ENCODE measurements at places on chromosomes 4 and X. TPM values are rescaled to one million over a fixed set of nuclear protein-coding genes. Genes with fewer than 3 reads are reported as not detected.
A peak's percentile ranks its signal among the peaks of the same experiment; 100 is the strongest.

Gene LIAS
- polyA plus RNA-seq, result 33.6 TPM

DNA sequence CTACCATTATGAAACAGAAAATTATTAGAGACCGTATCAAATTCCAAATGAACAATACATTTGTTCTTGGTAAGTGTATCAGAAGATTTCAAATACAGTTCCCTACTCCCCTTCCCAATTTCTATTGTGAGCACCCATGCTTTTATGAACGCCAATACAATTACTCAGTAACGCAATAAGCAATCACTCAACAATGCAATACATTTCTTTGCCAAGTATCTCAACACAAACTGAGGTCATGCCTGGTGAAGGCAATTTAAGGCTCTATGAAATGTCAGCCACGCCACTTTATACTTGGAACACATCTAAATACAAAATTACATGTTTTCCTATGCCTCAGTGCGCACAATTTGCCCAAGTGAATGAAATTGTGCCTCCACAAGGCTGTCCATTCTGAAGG, 712 bp downstream of the PNPLA4 start:
- DNase-seq, result no peak

- no peak for DNase-seq
These were observed 824 bp upstream of the HMGB3 start for GRCh38 chrX:150982235-150982787.

DNA sequence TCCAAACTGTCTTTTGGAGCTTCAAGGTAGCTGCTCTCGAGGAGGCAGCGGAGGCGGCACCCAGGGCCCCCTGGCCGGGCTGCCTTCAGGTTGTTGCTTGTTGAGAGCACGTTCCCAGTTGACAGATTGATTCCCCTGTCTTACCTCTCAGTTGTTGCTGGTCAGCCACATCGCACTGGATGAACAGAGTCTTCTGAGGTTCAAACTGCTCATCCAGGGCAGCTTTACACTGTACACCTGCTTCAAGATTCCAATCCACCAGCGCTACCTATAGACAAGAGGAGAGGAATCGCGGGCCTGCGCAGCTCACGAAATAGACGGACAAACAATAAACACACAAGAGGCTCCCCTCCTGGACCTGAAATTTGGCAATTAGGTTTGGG, 497 bp downstream of the HPGD start:
- peak; percentile 22 for DNase-seq

DNA sequence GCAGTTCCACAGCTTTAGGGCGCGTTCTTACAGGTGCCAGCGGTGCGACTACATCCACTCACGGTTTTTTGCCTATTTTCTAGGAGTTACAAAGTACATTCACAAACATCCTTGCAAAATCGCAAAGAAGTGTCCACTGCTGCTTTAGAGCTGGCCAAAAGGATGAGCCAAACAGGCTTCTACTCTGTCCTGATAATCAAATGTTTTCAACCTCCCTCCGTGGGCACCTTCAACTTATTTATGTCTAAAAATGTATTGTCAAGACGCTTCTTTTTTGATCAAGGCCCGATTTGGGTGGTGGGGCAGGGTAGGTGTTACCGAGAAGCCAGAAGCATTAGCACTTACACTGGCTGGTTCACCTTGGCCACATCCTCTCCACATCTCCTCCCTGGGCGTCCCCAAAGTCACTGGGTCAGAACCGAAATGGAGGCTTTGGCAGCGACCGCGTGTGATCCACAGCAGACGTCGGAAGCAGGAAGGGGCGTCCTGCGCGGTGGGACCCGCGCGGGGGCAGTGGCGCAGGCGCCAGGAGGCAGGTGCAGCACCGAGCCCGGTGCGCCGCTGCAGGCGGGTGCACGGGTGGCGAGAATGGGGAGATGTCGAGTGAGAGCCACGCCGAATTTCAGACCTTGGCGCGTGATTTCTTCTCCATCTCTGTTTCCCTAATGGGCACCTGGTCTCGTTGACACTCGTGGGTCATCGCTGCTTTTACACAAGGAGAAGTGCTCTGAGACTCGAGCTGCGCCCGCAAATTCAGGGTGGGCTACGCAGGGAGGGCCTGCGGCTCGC, 16.9 kb downstream of the NKX3-2 start:
- no peak for DNase-seq

DNA sequence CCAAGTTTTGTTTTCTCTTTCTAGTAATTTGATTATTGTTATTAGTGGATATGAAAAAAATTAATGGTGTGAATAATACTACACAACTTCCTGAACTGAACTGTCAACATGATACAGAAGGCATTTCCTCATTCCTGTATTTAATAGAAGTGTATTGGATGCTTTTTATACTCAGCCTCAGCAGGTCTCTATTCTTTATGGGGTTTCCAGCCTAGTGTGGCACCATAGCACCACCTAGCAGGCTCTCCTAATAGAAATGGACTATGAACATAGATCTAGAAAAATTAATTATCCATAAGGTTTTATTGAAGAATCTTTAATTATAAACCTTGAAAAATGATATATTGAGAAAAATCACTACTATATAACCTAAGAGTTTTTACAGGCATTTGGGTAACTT, 52.4 kb downstream of the GLRB start:
- no peak for DNase-seq

GRCh38 chr4:153426207-153426885, 39.8 kb upstream of the TMEM131L start:
- no peak for DNase-seq

DNA sequence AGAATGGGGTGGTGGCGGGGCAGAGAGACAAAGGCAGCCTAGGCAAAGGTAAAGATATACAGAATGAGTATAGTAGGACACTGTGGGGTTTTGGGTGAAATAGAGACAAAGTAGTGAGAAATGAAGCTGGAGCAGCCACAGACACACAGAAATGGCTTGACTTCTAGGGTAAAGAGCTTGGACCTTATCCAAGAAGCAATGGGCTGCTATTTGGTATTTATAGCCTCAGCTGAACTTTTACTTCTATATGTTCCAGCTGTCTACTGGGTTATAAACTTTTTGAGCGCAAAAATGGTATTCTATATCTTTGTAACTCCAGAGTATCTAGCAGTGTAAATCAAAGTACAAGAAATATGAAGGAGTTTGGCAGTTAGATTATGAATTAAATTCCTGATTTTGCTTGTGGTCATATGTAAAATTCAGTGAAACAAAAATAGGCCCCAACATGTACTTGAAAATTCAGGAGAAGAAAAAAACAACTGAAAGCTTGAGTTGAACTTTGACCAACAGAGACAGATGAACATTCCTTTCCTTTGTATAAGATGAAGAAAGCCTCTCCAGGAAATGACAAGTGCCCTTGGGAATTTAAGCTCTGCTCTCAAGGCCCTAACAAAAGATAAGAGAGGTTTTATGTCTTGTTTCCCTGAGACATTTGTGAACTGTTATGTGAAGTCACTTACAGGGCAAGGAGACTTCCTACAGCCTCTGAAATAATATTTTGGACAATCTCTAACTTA, 354.1 kb downstream of the CHIC1 start:
- DNase-seq, result no peak

GRCh38 chrX:22163326-22163725, 109.4 kb upstream of the CBLL2 start:
- DNase-seq, result no peak

DNA sequence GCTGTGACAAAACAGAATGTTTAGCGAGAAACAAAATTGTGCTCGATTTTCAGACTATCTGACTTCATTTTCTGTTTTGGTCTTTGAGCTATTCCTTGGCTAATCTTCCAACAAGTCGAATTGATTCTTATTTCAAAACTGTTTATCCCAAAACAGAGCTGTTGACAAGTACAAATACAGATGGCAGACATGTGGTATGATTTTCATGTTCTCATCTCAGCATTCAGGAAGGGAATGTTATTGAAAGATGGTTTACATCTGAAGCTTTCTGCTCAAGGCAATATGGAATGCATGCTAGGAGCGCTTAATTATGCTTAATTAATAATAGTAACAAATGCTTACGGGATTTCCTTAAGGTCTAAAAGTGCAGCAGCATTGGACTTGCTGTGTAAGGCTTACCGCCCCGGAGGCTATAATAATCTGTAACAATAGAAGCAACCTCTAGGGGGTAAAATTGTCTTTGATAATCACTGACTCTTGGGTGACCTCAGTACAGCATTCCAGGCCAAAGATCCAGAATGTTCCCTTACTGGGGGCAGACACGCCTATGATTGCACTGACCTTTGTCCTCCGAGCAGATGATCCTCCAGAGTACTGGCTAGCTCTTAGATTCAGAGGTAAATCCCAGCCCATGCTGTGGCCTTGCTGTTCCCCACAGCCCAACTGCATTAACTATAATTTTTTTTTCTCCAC, 16.4 kb downstream of the LSM6 start:
- DNase-seq, result no peak

DNA sequence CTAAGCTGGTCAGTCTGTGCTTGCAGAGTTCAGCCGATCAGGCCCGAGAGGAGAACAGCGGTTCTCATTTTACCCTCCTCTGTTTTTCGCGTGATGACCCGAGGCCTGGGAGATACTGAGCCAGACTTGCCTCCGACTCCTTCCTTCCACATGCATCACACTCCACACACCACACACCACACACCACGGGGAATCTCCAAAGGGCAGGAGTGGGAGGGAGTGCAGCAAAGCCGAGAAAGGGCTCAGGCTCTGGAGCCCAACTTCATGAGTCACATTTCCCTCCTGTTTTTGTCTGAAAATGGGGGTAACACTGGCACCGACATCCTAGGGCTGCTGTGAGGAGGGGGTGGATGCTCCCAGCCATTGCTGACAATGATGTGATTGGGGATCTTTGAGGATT, 38.9 kb downstream of the TKTL1 start:
- DNase-seq, result no peak

- DNase-seq, result no peak
These were observed 17.1 kb upstream of the SMIM20 start for GRCh38 chr4:25896776-25897539.

- DNase-seq, result no peak
These were observed 599.9 kb downstream of the IL15 start for GRCh38 chr4:142236268-142236667.

DNA sequence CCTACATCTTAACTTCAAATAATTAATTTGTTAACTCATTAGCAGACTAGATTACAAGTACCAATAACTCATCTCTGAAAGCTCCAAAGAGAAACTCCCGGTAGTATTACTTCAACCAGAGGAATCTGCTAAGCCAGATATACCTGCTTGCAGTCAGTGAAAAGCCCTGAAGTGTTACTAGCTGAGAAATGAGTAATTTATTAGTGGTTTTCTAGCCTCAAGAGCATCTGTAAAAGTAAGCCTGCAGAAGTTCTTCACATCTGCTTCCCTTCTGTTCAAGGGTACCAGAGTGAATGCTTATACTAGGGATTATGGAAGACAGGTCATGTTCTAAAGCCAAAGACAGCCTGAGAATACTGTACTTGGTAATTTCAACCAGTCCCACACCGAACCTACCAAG, 34.7 kb downstream of the IRS4 start:
- DNase-seq, result no peak

DNA sequence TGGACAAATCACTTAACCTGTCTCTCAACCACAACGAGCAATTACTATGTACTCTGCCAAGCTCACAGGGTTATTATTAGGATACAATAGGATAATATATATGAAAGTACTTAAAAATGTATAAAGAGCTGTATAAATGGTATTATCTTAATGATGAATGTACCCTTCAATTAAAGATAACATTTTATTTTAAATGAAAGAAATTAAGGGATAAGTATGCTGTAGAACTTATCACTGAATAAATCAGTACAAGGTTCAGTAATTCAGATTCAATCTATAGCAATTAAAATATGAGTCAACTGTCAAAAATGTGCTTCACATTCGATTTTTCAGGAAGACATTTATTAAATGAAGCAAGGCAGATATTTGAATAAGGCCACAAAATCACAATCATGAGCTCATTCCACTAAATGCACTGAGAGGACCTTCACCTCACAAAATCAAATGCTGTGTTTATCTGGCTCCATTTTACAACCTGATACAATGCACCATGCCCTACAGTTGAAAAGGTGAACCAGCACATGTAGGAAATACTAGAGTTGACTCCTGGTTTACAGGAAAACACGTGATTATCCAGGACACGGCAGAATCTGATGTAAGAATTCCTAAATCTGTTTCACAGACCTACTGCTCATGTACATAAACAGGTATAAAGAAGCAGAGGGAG, 4.4 kb downstream of the LRCH2 start:
- no peak for DNase-seq

DNA sequence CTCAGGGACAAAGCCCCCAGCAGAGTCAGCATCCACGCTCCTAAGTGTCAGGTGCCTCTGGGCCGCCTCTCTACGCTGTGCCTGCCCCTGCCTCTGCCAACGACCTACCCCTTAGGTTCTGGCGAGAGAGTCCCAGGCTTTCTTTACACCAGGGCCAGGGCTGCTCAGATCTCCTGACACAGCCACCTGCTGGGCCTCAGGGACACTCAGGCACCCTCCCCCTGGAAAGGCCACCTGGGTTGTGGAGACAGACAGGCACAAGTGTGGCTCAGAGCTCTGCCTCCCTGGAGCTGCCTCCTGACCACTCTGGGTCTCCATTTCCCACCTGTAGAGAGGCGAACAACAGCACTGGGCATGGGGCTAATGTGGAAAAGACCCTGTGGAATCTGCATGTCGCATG, 90.0 kb upstream of the ADRA2C start:
- DNase-seq, result no peak

- DNase-seq, result no peak
These were observed 118.6 kb downstream of the CPXCR1 start for GRCh38 chrX:88865634-88866033.

GRCh38 chr4:151715881-151716280, 44.9 kb downstream of the GATB start:
- no peak for DNase-seq
